Activated naive CD4-positive, alpha-beta T cell treated with anti-CD3 and anti-CD28 coated beads, Interleukin-2, amount 10 ng/mL, durations not matched to agents 5 hours and 36 hours (primary cell): ENCODE measurements at places on chromosomes 7 and 10. TPM values are rescaled to one million over a fixed set of nuclear protein-coding genes. Genes with fewer than 3 reads are reported as not detected.

The CRYGN gene
- total RNA-seq, result 0.13 TPM

The ANKRD7 gene
- total RNA-seq, result not detected

The AS3MT gene
- total RNA-seq, result 0.58 TPM

The GRID2IP gene
- not detected for total RNA-seq

The GATA3 gene
- 54.9 TPM for total RNA-seq

The TSPAN14 gene
- 138 TPM for total RNA-seq

The TMEM270 gene
- not detected for total RNA-seq

The TMEM139 gene
- total RNA-seq, result 0.71 TPM
